Activated CD8-positive, alpha-beta memory T cell treated with anti-CD3 and anti-CD28 coated beads for 4 hours (primary cell): ENCODE measurements at places on chromosomes 4 and X.

DNA sequence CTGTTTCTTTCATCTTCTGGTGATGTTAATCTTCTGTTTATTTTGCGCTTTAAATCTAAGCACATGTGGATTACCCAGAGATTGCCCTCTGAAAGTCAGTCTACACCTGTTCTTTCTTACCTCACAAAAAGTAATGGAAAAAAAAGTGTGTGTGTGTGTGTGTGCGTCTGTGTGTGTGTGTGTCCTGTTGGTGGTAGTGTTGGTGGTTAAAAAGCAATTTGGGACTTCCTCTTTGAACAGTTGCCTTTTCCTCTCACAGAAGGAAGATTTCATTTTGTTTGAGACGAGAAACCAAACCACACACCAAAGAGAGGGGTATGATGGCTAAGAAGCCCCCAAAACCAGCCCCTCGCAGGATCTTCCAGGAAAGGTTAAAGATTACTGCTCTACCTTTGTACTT, at the start of gene STAP1:
Gene STAP1, plus strand, starts transcription at position 235 of the 400 bp plus-strand sequence. Its CDS starts 83 bp downstream, at position 318.
- no peak for DNase-seq

DNA sequence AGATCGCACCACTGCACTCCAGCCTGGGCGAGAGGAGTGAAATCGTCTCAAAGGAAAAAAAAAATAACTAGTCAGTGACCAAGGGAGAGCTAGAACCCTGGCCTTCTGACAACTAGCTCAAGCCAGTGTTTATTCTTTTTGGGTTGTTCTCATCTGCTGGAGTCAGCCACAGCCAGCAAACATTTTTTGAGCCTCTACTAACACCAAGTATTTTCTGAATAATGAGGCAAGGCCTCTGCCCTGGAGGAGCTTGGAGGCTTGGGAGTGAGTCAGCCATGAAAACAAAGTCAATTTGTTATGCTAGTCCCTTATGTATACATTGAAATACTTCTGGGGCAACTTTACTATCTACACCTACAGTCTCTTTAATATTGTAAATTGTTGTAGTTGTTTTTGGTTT, 46.5 kb downstream of the TMA16 start:
- DNase-seq: no peak

GRCh38 chrX:11913001-11913400, 155.0 kb downstream of the MSL3 start:
- DNase-seq: no peak

DNA sequence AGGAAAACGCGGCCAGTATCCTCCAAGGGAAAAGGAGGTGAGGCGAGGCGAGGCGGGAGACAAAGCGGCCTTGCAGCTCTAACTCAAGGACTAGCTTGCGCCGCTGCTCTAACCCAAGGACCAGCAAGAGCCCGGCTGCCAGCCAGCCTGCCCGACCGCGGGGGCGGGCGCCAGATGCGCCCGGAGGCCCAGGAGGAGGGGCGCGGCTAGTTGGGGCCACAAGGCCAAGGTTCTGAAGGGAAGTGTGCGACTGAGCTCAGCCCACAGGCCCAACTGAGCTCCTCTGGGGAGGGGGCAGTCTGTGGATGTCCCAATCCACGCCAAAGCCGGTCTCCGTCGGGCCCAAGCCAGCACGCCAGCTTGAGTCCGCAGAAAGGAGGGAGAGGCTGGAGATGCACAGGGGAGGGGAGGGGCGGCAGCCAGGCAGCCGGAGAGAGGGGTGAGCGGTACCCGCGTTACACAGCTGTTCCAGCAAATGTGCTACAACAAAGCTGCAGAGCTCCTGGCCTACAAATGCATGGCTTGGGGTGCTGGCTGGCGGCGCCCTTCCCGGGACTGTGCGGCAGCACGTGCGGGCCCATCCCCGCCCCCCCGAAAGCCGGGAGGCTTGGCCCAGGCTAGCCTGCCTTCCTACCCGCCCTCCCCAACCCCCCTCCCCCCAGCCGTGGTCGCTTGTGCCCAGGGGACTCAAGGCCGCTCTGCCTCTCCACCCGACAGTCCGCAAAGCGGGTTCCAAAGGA, 637 bp downstream of the AMER1 start:
- DNase-seq: no peak

DNA sequence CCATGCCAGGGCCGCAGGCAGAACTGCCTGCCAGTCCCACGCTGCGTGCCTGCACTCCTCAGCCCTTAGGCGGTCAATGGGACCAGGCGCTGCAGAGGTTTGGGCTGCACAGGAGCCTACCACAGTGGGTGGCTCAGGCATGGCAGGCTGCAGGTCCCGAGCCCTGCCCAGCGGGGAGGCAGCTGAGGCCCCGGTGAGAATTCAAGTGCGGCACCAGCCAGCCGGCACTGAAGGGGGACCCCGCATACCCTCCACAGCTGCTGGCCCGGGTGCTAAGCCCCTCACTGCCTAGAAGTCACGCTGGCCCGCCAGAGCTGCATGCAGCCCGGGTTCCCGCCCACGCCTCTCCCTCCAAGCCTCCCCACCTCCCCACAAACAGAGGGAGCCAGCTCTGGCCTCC, 302.5 kb upstream of the UGT8 start:
- no peak for DNase-seq

DNA sequence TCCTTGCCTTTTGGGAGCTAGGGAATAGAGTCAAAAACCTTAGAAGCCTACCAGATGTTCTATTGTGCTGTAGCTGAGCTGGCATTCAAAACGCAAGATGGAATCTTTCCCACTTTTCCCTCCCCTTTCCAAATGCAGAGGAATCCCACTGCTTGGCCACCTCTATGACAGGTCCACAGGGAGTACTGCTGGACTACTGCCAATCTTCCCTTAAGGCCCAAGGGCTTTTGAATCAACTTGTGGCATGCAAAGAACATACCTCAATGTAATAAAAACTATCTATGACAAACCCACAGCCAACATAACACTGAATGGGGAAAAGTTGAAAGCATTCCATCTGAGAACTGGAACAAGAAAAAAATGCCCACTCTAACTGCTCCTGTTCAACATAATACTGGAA, 139.2 kb upstream of the AGTR2 start:
- no peak for DNase-seq

GRCh38 chr4:89803036-89803435, 33.9 kb downstream of the SNCA start:
- DNase-seq: no peak

GRCh38 chr4:19776929-19777328, 474.8 kb upstream of the SLIT2 start:
- DNase-seq: no peak

DNA sequence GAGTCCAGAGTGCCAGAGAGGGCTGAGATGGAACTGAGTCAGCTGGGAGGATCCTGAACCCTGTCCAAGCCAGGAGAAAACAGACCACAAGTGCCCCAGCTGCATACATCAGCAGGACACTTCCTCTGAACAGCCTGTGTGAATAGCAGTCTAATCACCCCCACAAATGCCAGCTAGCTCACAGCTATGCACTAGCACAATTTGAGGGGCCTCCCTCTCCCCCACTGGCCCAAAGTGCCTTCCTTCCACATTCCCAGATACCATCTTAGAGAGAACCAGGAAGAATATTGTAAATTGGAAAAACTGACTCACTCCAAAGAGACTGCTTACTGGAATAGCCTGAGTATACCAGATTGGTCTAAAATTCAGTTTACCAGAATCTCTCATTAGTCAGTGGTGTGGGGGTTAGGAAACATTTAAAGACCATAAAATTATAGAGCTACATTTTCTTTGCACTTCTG, 292.6 kb upstream of the KLF3 start:
- DNase-seq: no peak

GRCh38 chr4:102918859-102919258, 50.1 kb downstream of the CISD2 start:
- DNase-seq: no peak

GRCh38 chr4:182083671-182084410, 159.4 kb upstream of the TENM3 start:
- no peak for DNase-seq

DNA sequence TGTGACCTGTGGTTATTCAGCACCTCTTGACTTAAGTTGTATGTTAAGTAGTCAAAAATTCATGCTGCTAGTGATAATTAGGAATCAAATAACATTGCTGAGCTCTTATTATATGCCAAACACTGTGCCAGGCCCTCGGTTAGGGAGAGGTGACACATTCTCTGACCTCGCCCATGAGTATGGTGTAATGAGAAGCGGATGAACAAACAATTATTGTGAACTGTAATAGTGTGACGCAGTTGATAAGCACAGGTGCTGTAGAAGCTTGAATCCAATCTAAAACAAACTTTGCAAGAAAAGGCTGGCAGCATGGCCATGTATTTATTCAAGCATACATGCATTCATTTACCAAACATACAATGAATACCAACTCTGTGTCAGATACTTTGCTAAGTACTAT, 303.5 kb upstream of the HS3ST1 start:
- DNase-seq: no peak

DNA sequence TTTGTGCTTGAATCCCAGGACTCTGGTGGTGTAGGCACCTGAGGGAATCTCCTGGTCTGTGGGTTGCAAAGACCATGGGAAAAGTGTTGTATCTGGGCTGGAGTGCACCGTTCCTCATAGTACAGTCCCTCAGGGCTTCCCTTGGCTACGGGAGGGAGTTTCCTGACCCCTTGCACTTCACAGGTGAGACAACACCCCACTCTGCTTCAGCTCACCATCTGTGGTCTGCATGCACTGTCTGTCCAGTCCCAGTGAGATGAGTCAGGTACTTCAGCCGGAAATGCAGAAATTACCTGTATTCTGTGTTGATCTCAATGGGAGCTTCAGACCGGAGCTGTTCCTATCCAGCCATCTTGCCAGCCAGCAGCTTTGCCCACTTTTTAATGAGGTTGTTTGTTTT, 353.0 kb upstream of the IRS4 start:
- no peak for DNase-seq

- DNase-seq: no peak
Observed at GRCh38 chrX:155235891-155236290, 19.6 kb downstream of the VBP1 start.

DNA sequence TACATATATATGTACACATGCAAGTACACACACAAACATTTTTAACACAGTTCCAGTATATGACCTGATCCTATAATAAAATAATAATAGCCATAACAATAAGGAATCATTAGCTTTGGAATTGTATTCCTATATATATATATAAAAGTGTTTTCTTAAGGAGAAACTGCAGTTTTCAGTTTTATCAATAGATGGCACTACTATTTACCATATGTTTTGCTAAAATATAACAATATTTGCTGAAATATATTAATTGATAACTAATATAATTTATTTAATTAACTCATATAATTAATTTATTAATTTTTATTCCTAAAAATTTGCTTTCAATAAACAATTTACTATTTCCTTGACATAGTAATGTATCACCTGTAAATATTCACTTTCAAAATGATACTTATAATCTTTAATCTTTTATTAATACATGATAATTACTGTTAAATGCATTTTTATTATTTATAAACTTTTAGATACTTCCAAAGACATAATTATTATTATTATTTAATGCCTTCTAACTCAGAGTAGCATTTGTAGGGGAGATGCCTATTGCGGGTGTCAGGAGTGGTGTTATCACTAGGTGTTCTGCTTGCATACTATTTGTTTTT, 599.5 kb downstream of the FSTL5 start:
- no peak for DNase-seq

GRCh38 chr4:55068522-55068921, 56.9 kb downstream of the KDR start:
- no peak for DNase-seq

- DNase-seq: no peak
Observed at GRCh38 chr4:253936-254756, 51.1 kb downstream of the ZNF732 start.

DNA sequence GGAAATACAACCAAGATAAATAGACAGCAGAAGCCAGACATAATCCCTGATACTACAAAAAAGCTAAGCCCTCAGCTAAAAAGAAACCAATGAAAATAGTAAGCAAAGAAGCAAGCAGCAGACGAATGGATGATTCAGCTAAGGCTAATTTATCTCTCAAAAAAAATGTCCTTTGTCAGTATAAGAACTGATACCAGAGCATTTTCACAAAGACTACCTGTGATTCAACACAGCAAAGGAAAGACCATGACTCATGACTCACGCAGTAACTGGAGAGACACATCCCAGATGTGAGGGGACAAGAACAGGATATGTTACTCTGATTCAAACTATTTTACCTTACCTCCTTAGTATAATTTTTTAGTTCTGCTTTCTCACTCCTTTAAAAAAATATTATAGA, 22.7 kb upstream of the TMPRSS11F start:
- no peak for DNase-seq

DNA sequence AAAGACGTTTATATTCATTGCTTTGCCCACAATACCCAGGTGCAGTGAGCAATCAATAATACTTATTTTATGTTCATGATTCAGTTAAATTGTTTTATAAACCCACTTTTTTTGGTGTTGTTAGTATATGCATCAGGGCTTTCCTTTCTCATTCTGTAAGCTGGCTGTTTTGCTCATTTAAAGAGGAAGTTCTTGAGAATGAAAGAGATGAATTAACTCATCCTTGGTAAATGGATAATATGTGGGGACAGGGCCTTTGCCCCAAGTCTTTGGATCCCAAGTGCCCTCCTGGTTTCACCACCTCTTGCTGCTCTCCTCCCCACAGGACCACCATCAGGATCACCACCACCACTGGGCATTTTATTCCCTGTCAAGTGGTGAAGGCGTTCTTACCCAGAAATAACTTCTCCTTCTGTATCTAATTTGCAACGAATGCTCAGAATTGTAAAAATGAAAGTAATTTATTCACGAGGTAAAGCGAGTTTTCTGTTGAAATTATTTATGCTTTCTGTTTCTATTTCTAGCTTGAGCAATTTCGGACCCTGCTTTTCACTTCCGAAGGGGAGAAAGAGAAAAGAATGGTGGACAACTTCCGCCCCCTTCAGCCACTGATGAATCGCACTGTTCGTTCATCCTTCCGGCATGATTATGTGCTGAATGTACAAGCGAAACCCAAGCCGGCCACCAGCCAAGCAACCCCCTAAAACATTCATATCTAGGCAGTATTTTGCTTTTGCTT, 8.2 kb upstream of the ZRSR2 start:
- no peak for DNase-seq

GRCh38 chr4:121056066-121056465, 16.3 kb downstream of the NDNF start:
- DNase-seq: no peak

DNA sequence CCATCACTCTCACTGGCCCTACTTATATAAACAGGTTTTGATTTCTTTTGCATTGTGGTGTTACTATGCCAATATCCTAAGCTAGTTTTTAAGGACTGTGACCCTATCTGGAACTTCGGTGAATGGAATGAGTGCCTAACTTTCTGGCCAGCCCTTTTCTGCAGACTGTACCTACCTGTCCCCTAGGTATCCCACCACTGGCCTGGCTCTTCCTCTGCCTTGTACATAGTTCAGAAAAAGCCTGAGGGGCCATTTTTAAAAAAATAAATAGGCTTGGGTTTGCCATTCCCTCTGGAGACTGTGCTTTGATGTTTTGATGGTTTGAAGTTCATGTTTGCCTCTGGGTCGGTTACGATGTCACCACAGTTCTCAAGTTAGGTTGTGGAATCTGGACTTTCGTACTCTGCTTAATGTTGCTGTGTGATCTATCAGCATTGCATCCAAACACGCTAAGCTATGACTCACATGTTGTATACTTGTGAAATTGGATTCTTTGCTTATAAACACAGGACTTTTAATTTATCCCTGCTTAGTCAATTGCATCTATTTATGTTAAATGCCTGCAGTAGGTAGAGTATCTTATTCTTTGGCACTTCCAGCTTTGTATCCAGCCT, 182.0 kb downstream of the ANKRD50 start:
- DNase-seq: no peak

GRCh38 chr4:14176613-14177012, 549.1 kb upstream of the BOD1L1 start:
- no peak for DNase-seq

GRCh38 chr4:186264660-186265059, 1.3 kb upstream of the F11 start:
- DNase-seq: no peak

GRCh38 chr4:104424475-104424941, 70.2 kb downstream of the CXXC4 start:
- DNase-seq: no peak
